Amniotic stem cell (primary cell): ENCODE measurements at places on chromosomes 3 and 15.
A peak's percentile ranks its signal among the peaks of the same experiment; 100 is the strongest.

DNA sequence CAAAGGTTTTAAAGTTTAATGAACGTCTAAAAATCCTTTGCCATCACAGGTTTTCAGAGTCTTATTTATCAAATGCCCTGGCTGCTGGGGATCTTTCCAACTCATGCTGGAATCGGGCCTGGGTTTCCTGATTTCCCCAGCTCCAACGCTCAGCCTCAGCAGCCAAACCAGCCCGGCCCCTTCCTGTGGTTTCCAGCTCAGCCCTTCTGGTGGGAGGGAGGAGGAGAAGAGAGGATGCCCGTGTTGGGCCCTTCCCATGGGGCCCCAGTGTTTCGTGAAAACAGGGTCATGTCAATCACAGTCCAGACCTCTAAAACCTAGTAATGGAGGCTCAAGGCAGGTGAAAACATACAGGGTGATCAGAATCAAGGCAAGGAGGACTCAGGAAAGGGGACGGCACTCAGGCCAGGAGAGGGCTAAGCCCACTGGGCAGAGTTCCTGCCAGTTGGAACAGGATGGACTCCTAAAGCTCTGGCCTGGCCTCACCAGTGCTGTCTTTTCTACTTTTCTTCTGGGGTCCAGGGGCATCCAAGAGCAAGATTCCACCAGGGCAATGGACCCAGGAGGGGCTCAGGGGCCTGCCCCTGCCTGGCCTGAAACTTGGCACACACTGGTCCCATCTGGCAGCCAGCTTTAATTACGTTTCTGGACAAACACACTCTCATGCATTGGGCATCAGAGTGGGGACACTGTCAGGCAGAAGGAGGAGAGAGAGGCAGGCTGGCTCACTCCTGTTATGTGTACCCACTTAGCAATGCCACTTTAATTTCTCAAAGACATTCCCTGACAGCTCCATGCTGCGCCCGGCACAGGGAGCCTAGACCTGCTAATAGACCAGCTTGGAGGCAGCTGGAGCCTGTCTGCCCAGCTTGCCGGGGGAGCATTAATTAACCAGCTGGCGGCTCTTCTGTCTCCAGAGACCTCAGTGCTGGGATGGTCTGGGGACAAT lies 194.6 kb downstream of the FAM43A start:
- no peak for DNase-seq

GRCh38 chr3:71753701-71754609 lies at the start of gene GPR27:
Gene GPR27 (plus strand): TSS chr3:71753855. CDS start chr3:71754050, 195 bp downstream.
- no peak for DNase-seq

- peak; percentile 60 for DNase-seq
These were observed 23.2 kb downstream of the SHC4 start for GRCh38 chr15:48940508-48940907.

DNA sequence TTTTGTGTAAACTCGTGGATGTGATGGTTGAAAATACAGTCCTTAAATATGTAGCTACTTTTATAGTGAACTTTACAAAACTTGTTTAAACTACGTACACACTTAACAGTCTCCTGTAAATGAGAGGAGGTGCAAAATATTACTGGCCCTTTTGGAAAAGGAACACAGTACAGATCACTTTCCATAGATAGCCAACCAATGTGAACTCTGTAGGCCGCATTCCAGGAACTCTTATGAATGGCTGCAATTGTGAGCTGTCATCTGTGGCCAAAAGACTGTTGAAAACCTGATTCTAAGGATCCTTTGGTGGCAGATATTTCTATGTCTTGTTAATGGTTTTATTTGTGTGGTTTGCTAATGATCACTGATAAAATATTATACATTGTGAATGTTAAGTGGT lies 6.2 kb downstream of the TSC22D2 start:
- DNase-seq = peak; percentile 17

- DNase-seq = no peak
These were observed 71.9 kb upstream of the LPP start for GRCh38 chr3:188082031-188082430.

GRCh38 chr3:180283251-180283650 lies 246.5 kb upstream of the PEX5L start:
- DNase-seq = no peak

- no peak for DNase-seq
These were observed 759 bp upstream of the ARID3B start for GRCh38 chr15:74540161-74540760.

GRCh38 chr3:15578289-15578867 lies 23.0 kb downstream of the HACL1 start:
- DNase-seq = no peak

DNA sequence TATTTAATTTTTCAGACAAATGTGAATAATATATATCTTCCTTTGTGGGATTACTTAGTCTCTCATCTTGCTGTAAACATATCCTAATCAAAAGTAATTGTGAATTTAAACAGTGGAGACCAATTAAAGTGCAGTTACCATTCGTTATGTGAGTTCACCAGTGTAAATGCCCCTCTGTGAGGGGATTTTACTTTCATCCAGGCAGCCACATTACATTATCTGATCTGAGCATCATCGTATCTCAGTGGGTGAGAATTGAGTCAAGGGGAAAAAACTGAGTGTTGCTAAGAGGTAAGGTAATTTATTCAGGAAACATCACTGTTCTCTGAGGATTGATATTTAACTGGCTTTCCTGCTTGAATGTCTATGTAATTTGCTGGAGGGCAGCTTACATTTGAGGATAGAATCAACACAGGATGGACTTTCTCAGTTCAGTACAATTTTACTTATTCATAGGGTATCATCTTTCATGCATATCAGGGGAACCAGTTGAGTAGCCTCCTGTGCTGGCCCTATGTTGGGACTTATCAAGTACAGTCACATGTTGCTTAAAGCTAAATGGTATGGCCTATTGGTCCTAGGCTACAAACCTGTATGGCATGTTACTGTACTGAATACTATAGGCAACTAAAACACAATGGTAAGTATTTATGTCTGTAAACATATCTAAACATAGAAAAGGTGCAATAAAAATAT lies 219.7 kb downstream of the CD47 start:
- no peak for DNase-seq

DNA sequence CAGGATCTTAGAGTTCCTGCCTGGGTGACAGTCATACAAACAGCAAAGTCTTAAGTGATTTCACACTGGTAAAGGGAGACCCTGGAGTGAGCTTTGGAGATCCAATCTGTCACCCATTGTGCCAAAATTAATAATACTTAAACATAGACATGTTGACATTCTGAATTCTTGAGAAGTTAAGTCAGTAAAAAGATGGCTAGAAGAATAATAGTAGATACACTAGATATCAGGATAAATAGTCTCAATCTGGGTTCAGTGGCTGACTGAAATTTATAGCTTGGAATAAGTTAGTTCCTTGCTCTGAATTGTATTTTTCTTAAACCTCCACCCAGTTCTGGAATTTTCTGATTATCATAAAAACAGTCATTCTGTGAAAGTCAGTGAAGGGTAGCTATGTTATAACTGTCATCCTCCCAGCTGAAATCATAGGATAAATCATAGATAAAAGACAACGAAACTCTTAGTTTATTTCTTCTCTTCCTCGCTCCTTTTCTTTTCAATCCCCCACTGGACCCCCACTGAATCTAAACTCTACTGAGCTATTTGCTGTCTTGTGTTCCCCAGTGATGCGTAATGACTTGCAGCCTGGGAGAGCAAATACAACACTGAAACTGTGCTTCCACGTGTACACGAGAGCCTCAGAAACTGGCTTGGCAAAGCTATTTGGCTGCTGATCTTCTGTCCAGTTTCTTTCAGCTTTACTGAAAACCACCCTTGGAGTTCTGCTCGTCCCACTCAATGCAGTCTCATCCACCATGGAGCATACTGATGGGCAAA lies 175.4 kb upstream of the TP63 start:
- DNase-seq = no peak

DNA sequence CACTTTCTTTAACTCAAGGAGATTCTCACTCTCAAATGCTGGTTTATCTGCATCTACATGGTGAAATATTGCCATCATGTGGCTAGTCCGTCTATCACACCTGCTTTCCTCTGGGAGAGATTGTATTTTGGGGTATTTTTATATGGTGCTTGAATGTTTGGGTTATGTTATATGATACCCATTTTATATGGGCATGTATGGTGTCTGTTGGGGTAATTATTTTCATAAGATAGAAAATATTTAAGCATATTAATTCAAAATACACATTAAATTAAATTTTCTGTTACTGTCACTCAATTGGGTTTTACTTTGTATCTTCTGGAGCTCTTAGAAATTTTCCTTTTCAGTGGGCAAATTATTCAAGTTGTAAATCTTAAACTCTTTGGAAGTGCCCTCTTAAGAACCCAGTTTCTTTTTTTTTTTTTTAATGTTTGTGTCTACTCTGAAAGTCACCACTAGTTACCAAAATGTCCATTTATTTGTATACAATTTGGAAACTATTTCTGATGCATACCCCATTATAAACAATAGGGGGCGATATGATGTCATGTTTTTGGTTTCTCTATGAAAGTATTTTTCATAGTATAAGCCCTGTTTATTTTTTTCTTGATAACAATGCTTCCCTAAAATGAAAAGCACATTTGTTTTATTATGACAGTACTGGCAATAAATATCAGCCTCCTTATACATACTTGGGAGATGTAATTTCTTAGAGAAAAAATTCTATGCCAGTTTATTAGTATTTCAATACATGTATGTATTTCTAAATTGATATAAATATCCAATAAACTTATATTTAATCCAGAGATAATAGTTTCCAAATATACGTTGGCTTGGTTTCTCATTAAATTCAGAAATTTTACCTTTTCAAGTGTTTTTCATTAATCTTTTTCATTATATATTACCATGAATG lies 36.1 kb upstream of the PLSCR5 start:
- DNase-seq = peak; percentile 9

- DNase-seq = peak; percentile 14
These were observed 61.6 kb upstream of the TGFBR2 start for GRCh38 chr3:30544812-30545211.

DNA sequence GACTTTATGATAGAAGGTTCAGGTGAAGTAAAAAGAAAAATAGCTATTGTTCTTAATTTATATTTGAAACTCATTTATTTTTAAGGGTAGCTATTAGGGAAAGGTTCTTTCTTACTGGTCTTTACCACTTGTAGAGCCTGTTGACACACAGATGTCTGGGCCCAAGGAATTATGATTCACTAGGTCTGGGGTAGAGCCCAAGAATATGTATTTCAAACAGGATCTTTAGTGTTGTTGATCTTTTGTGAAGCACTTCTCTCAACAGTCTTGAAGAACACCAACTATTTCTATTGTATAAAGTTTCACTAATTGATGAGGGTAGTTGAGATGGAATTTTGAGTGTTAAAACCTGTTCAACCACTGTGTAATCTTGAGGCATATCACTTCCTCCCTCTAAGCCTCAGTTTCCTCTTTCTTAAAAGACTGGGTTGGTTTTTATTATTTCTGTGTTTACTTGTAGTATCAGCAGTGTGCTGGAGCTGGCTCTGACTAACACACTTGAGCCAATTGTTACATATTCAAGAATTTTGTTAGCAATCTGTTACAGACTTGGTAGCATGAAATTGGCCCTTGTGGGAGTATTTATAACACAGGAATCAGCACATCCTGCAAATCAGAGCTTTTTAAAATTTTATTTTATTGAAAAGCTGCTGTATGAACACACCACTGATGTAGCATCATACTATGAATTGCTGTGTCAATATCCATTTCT lies 155.9 kb downstream of the RBMS3 start:
- no peak for DNase-seq

DNA sequence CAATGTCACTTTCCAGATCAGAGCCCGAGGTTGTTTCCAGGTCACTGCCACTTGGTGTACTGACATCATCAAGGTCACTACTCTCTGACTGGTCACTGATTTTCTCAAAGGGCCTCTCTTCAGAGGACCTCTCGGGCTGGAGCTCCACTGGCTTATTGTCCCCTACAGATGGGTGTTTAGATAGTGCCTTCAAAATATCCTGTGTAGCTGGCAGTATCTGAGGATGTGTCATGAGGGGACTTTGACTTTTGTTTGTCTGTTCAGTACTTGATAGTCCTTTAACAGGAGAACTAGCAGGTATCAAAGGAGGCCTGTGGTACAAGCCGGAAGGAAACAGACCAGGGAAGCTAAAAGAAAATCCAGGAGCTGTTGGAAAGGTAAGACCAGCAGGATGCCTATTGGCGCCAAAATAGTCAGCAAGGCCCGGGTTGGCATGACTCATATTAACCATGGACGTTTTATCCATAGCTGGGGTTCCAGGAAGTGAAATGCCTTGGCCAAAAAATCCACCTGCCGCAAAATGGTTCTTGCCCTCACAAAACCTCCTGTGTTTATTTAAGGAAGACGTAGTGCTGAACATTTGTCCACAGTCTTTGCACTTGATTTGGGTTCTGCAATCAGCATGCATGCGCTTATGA lies 547.3 kb downstream of the MECOM start:
- no peak for DNase-seq

- DNase-seq = no peak
These were observed 15.3 kb upstream of the RBMS3 start for GRCh38 chr3:29265509-29266072.

GRCh38 chr3:144185276-144185675 lies 213.7 kb downstream of the DIPK2A start:
- no peak for DNase-seq

DNA sequence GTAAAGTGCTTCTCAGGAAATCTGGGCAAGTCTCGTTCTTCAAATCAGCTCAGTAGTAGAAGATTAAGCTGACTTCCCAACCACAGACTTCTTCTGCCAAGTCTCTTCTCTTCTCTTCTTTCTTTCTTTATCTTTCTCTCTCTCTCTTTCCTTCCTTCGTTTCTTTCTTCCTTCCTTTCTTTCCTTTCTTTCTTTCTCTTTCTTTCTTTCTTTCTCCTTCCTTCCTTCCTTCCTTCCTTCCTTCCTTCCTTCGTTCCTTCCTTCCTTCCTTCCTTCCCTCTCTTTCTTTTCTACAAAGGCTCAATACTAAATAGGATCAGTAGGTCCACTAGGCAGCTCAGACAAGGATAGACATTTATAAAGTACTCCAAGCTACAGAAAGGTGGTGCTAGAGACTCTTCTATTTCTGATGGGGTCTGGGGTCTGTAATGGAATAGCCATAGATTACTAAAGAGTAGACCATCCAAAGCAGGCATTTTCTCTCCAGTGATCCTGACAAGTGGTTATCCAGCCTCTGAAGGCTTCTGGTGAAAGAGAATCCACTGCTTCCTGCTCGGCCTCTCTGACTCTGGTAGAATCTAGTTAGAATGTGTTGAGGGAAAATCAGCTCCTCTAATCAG lies 100.8 kb downstream of the TPRG1 start:
- DNase-seq = no peak

DNA sequence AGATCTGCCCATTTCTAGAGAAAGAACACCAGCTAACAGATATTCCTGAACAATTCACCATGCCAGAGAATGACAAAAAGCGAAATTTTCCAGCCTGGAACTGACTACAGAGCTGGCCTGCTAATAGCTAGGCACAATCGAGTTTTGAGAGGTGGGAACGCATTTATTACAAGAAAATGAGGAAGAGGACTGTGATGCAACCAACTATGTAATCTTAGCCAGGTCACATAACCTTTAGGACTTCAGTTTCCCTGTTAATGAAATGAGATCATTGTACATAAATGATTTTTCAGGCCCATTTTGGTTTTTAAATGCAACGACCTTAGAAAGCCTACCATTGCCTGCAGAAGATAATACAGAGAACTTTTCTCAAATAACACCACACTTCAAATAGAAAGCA lies 72.1 kb upstream of the SETMAR start:
- DNase-seq = no peak

GRCh38 chr3:186511245-186511644 lies 32.9 kb downstream of the CRYGS start:
- DNase-seq = no peak

GRCh38 chr15:58016581-58017175 lies 48.8 kb downstream of the ALDH1A2 start:
- no peak for DNase-seq
